Stimulated activated CD8-positive, alpha-beta memory T cell treated with anti-CD3 and anti-CD28 coated beads, Interleukin-4, amount 100 ng/mL, for 48 hours (primary cell): ENCODE measurements at places on chromosomes 7 and 10.
A peak's percentile ranks its signal among the peaks of the same experiment; 100 is the strongest.

DNA sequence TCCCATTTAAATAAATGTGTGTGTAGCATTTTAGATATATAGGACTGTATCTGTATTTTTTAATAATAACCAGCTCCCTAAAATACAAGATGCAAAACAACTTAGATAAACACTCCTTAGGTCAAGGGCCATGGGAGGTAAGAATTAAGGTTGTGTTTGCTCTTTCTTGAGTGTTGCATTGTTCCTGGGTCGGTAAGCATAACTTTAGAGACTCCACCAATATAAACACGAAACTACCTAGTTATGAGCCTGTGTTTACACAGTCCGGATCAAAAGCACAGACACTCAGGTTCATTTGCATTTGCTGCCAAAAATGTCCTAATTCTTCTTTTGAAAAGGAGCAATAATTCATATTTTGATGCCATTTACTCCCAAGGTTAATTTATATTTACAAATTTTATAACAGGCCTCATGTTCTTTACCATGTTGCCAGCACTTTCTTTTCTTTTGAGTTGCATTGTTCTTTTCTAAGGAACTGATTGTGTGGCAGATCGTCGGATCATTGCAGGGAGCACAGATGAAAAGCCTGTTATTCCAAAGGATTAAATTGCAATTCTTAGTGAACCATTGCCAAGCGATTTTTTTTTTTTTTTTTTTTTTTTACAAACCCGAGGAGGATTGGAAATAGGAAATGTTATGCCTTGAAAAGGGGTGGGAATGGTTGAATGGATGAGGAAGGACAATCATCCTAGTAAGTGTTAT lies 45.8 kb upstream of the GLCCI1 start:
- no peak for DNase-seq

GRCh38 chr7:10889266-10889898 lies 84.3 kb upstream of the PHF14 start:
- DNase-seq, result peak; percentile 47

DNA sequence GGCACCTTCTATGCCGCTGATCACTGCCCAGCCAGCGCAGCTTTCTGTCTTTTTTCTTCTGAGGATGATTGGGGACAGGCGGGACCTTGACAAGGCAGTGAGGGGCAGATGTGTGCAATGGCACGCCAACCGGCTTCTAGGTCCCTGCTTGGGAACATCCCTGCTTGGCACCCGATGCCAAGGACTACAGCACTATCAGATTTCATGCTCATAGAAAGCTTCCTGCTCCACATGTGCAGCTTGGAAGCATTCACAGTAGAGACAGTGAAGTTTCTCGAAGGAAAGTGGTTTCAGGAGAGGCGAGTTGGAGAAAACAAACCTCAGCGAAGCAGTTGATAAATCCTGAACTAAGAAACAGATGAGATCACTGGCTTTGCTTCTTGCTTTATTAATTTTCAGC lies 267.5 kb upstream of the HABP2 start:
- DNase-seq, result no peak

GRCh38 chr7:101066833-101067177 lies 18.5 kb upstream of the TRIM56 start:
- no peak for DNase-seq

- DNase-seq, result peak; percentile 45
Observed at GRCh38 chr7:1059200-1060091, 15.1 kb downstream of the GPR146 start.

DNA sequence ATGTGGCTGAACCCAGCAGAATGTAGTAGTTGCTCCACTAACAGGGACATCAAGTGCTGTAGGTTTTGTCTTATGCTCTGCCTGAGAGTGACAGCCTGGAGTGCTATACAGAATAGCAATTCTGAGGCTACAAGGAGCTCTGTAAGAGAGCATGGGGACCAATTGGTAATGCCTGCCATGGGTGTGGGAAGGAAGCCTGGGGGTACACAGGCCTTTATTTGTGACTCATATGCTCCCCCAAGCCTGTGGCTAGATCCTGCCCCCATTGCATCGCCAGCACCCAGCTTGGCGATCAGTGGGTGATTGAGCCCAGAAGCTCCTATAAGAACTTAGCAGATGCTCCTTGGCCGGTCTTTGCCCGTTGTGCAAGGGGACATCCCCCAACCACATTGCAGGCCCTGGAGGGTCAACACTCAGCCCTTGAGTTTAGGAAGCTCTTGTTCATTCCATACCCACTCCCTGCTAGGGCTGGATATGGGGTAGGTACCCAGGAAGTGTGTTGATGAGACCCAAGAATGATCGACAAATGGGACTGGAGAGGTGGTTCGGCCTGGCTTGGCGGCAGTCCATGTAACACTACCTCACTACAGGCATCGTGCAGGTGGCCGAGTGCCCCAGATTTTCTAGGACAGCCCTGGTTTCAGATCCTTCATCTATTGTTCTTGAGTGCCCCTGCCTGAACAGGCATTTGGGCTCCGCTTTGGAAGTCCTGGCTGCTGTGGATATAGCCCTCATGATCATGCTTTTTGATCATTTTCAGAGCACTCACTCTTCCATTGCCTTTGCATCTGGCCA lies 37.7 kb downstream of the ZMIZ1 start:
- DNase-seq, result no peak

- no peak for DNase-seq
Observed at GRCh38 chr10:60182691-60183090, 207.0 kb downstream of the ANK3 start.

DNA sequence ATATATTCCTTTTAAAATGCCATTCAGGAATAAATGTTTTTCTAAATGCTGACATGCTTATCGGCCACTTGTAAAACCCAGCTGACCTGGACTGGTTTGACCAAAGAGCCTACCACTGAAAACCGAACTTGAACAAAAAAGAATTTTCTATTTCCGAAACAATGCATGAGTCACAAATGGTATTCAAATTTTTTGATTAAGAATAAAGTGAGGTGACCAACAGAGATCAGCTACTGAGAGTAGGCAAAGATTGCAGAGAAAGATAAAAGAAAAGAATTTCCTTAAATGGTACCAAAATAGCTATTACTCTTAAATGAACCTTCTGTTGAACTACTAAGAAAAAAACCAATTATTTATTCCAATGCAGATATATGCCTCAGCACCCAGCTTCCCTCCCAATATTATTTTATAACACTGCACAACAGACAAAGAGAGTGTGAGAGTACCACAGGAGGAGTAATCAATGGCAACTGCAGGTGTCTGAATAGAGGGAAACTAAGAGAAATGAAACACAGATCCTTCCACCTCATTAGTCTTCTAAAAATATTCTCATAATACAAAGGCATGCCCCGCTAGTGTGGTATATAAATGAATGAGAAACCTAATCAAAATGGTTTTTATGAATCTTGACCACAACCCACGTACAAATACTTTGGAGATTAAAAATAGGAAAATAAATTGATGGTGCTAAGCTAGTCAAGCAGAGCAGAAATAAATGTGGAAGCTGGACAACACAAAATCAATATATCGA lies 20.1 kb downstream of the OSBPL3 start:
- no peak for DNase-seq

- no peak for DNase-seq
Observed at GRCh38 chr10:13068484-13068883, 31.5 kb upstream of the OPTN start.

DNA sequence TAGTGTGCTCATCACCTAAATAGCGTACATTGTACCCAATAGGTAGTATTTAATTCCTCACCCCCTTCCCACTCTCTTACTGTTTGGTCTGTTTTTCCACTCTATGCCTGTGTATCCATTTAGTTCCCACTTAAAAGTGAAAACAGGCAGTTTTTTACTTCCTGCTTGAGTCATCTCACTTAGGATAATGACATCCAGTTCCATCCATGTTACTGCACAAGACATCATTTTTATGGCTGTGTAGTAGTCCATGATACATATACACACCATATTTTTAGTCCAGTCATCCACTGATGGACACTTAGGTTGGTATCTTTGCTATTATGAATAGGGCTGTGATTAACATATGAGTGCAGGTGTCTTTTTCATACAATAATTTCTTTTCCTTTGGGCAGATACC lies 10.1 kb downstream of the STK17A start:
- DNase-seq, result no peak

GRCh38 chr7:69683002-69683401 lies 84.7 kb downstream of the AUTS2 start:
- no peak for DNase-seq

GRCh38 chr10:114404171-114405010 lies at the start of gene AFAP1L2:
AFAP1L2 (minus strand) TSS chr10:114404502; CDS start chr10:114404455, 47 bp downstream.
- DNase-seq, result no peak

DNA sequence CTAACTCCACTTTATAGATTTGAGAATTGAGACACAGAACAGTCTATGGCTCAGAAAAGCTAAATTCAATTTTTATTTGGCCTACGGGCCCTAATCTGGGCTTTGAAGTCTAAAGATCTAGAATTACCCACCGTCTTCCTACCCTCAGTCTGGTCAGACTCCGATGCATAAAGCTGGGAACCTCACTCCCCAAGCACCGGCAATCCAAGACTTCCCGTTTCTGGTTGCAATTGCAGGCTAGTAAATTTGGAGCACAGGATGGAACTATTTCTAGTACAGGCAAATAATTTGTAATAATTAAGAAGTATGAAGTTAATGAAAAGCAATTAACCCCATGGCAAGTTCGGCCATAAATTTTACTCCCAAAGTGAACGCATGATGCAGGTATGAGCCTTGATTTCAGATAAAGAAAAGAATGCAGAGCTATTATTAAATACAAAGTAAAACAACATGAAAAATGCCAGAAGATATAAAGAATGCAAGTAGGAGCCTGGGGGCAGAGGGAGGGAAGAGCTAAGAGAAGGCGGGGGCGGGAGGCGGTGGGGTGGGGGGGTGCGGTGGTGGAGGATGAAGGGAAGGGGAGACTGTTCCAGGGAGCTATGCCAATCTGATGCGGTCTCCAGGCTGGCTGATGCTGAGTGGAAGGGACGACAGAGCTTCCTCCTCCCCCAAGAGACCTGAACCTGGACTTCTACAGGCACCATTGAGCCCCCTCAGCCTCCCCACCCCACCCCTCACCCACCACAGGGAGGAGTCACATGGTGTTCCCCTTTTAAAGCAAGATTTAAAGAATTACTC lies 45.1 kb downstream of the BPGM start:
- no peak for DNase-seq

- no peak for DNase-seq
Observed at GRCh38 chr10:1738950-1739349, 1.6 kb upstream of the ADARB2 start.

DNA sequence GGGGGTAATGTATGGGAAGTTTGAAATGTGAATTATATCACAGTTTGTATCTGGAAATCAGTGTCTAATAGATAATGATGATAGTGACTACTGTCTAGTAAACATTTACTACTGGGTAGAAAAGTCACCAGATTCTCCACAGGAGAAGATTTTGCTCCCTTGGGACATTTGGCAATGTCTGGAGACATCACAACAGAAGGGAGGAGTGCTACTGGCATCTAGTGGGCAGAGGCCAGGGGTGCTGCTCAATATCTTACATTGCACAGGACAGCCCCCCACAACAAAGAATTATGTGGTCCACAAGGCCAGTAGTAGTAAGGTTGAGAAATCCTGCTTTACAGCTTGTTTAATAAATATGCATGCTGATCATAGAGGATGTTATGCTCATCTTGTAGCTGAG lies 92.3 kb upstream of the PRPS1L1 start:
- DNase-seq, result no peak
